HS-5 (cell line): ENCODE measurements at places on chromosomes 3 and 15.
A peak's percentile ranks its signal among the peaks of the same experiment; 100 is the strongest.

DNA sequence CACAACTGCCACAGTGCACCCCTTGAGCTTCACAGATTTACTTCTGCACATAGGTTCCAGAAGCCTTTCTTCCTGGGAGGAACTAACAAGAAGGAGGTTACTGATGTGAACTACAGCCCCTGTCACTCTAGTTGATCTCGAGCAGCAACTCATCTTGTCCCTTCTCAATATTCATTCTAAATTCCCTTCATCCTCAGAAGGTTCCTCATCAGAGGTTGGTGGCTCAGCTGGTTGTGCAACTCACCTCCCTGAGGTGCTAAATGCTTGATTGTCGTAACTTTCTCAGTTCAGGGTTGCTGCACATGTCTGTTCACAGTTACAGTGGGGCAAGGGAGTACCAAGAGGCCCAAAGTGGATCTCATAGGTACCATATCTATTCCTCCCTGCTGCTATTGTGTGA lies 5.7 kb upstream of the A4GNT start:
- no peak for DNase-seq

- DNase-seq, result no peak
These were observed 407.1 kb downstream of the VPS13C start for GRCh38 chr15:61653110-61653509.

DNA sequence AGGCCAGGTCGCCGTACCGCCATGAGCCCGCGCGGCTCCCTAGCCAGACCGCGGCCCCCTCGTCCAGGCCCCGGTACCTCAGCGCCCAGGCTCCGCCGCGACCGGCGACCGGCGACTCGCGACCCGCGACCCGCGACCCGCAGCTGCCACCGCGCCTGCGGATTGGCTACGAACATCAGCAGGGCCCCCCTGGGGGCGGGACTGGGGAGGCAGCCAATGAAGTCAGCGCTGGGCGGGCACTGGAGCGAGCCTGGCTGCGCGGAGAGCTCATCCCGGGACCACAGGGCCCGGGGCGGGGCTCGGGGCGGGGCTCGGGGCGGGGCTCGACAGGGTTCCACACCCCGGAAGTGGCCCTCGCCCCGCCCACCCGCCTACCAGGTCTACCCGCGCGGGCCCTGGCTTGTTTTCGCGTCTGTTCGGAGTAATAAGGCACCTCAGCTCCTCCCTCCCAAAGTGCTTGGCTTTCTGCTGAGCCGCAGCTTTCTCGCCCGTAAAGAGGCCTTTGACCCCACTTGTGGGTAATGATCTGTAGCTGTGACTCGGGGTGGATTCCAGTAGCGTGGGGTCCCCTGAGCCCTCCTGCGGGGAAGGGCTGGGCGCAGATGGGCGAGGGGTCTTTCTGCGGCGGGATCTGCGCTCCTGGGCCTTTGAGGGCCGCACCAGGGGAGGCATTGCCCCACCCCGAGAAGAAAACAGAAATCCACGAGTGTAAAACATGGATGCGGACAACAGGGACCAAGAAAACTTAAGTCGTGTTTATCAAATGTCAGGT lies at the start of gene LYSMD4:
LYSMD4 (minus strand) TSS at position 170 of the 772 bp plus-strand sequence. CDS start 1,438 bp downstream, outside the sequence.
- peak; percentile 56 for DNase-seq

- no peak for DNase-seq
These were observed 338.5 kb upstream of the THBS1 start for GRCh38 chr15:39242345-39242744.

DNA sequence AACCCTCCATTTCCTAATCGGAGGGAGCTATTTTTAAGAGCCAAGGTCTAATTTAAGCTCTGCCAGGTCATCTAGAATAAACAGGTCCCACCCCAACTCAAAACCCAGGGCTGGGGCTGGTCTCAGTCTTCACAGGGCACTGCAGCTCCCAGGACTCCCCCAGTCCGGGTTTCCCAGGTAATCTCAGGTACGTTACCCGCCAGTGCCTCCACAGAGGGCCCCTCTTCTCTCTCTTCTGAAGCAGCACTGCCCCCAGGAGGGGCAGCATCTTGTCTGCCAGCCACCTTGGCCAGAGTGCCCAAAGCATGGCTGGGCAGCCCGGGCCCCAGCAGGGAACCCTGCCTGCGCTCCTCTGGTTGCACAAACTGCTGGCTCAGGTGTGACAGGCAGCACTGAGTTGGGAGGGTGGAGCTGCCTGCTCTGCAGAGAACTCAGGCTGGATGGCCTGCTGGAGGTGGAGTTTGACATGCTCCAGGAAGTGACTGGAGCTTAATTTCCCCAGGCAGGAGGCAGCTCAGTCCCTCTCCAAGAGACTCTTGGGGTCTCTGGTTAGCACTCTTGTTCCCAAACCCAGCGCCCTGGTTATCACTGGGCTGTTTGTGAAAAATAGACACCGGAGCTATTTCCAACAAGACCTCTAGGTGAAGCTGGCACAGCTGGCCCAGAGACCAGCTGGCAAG lies at the start of gene PLA2G4F:
PLA2G4F (minus strand) TSS at position 394 of the 680 bp plus-strand sequence; CDS start at position 307, 87 bp downstream.
- DNase-seq, result no peak

DNA sequence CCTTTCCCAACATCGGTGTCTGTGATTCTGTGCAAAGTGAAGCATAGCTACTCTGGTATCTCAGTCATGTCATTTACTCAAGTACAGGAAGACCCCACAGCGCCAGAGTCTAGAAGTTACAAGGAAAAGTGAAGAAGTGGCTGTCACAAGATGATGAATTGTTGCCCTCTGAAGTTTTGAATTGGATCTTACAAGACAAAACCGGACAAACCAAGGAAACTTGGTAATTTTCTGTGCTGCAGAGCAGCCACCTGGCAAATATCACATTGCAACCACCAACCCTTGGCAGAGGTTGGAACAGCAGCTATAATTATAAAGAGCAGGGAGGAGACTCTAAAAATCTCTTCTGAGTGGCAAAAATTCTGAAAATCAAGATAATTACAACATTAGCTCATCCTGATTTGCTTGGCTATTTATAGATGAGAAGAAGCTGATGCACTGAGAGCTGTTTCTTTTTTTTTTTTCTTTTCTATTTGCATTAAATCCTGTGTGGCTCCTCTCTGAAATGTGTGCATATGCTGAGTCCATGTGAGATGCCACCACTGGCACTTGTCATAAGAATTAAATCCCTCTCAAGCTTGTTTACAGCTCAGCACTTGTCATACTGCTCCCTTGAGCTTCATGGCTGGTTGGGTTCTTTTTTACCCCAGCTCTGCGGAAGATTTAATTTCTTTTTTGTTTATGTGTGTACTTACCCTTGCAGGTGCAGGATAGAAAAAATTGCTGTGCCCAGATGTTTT lies 68.0 kb upstream of the MNS1 start:
- DNase-seq, result no peak

GRCh38 chr15:88913017-88913849 lies at the start of gene MFGE8:
Gene MFGE8, minus strand, starts transcription at chr15:88913379. Its CDS starts 60 bp downstream, at chr15:88913319.
- DNase-seq, result no peak

DNA sequence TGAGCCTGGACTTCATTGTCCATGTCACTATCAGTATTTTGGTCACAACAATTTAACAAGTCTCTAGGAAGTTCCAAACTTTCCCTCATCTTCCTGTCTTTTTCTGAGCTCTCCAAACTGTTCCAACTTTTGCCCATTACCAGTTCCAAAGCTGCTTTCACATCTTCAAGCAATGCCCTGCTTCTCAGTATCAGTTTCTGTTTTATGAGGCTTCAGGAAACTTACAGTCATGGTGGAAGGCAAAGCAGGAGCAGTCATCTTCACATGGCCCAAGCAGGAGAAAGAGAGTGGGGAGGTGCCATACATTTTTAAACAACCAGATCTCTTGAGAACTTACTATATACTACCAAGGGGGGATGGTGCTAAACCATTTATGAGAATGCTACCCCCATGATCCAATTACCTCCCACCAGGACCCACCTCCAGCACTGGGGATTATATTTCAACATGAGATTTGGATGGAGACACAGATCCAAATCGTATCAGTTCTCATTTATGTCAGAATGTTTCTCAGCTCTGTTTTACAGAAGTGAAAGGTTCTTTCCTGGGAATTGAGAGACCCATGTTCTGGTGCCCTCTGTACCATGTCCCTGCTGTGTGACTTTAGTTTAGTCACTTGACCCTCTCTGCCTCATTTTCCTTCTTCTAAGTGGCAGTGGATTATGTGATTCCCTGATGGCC lies 169.7 kb downstream of the PLCL2 start:
- DNase-seq, result no peak

- DNase-seq, result no peak
These were observed 24.6 kb upstream of the MCCC1 start for GRCh38 chr3:183123891-183124290.

- DNase-seq, result no peak
These were observed 61.7 kb downstream of the XXYLT1 start for GRCh38 chr3:195209083-195209846.

- DNase-seq, result no peak
These were observed 268.2 kb downstream of the BCHE start for GRCh38 chr3:165568907-165569462.

GRCh38 chr3:138717348-138717747 lies 108.8 kb downstream of the FAIM start:
- DNase-seq, result no peak

DNA sequence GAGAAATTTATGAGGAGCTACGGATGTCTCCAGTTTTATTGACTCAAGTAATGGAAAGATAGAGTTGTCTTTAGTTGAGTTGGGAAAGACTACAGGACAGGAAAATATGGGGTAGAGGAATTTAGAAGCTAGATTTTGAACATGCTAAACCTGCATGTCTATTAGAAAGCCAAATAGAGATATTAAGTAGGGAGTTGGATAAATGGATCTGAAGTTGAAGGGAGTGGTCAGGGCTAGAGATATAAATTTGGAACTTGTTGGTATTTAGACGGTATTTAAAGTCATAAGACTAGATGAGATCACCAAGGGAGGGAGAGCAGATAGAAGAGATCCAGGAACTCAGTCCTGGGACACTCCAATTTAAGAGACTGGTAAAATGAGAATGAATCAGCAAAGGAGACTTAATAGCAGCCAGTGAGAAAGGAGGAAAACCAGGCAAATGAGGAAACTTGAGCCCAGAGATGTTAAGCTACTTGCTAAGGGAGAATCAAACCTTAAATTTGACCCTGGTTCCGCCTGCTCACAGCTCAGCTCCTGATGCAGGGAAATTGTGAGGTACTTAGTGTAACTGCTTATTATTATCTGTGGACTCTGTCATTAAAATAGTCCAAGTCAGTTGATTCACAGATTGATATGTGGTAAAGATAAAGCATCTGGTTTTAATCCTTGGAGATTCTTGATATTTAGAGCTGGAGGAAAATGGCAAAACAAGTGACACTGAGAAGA lies 35.8 kb downstream of the ABI3BP start:
- DNase-seq, result no peak

DNA sequence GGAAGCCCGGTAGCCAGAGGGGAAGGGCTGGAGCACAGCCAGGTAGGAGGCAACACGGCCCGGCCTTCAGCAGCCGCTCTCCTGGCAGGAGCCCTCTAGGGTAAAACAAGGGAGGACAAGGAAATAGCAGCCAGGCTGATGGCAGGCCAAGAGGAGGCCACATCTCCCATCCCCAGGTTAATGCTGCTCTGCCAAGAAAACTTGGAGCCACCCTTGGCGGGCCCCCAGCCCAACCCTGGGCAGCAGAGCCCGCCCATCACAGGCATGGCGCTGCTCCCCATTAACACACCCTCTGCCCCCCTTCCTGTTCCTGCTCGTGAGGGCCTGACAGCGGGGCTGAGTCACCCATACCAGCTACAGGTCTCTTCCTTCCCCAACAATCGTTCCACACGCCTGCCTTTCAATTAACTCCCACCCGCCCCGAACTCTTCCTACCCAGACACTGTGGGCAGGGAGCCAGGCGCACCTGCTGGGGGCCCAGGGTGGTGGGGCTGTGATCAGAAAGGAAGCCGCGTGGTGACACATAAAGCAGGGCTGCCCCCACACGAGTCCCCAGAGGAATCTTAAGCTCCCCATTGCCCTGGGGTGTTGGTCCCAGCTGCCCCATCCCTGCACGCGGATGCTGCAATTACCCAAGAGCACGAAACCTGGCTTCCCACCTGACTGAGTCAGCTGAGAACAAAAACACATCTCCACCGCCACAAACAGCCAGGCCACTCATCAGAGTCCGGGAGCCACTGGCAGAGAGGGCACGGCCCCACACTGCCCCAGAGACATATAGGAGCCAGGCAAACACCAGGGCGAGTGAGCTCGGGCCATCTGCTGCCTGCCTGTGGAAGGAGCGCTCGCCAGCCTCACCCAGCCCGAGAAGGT lies at the start of gene C15orf62:
C15orf62 (plus strand) TSS at position 707 of the 873 bp plus-strand sequence. CDS start 516 bp downstream, outside the sequence.
- no peak for DNase-seq

DNA sequence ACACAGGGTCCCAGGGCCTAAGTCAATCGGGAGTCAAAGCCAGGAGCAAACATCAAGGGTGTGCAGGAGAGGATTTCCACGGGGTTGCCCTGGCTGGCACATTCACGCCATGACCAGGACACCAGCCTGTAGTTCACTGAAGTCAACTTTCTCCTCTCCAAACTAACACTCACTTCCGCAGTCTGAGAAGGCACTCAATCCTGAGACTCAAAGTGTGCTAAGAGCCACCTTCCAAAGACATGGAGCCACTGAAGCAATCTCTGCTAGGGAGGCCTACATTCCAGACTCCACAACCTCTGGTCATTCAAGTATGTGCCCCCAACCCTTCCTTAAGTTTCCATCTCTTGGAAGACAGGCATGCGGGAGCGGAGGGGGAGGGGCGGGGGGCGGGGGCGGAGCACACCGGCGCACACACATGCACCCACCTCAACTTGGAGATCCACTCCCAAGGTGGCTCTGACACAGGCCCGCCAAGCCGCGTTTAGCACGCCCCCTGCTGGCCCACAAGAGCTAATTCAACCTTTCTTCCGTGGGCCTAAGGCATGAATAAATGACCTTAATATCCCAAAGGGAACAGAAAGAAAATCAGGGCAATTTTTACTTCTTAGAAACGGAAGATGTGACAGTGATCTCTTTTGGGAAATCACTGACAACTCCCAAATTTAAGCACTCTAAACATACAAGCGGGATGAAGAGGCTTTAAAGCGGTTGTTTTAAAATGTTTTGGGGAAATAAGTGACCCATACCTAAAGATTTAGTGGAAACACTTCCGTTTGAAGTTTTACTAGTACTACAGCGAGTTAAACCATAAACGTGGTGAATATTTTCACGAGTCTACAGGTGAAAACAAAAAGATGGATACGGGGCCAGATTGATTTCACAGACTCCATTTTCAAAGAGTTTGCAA lies 162.5 kb upstream of the CHRNA7 start:
- DNase-seq, result no peak

DNA sequence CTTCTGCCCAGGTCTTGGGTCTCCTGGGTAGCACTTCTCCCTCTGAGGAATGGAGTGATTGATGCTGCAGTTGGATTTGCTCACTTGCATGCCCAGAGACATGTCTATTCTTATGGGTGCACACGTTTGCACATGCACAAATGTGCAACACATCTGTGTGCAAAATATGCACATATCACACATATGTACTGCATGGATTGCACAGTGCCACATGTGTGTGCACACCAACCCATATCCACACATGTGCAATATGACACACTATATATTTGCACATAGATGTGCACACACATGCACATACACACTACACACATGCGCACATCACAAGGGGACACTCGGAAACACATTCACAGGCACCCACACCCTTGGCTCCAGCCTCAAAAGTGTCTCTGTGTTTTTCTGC lies 671 bp upstream of the SEMA3B start:
- DNase-seq, result no peak
